ENCODE measurements at places on chromosomes 13 and 19.

DNA sequence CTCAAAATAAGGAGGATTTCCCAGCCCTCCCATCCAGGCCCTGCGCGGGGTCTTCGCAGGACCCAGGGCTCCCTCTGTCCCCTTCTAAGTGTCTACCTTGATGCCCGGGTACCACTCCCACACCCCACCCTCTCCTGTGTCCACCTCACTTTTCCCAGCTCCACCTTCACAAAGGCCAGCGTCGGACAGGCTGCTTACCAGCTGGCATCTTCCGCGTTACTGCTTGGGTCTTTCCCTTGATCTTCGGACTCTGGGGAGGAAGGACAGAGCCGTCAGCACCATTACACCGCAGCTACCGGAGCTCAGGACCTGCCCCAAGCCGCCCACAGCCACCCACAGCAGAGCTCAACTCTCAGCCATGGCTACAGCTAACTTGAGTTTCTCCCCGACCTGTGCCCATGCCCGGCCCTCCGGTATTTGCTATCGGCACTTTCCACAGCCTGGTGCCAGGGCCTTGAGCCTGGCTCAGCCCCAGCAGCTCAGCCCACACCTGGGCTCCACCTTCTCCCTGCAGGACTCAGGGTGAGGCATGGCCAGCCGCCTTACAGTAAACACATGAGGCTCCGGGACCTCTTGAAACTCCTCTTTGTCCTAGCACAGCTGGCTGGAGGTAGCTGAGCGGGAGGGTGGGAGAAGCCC, 3.8 kb downstream of the C13orf46 start:
- no peaks in the 10 kb centered on the region for H3K36me3 ChIP-seq
- DNase-seq: no peak
- H3K27me3 ChIP-seq: no peaks in the 10 kb centered on the region
- H3K4me1 ChIP-seq: no peaks in the 10 kb centered on the region
- no peak overlapping the region for H3K4me3 ChIP-seq

GRCh38 chr13:40345654-40346372, 320.6 kb downstream of the FOXO1 start:
- no peaks in the 10 kb centered on the region for H3K36me3 ChIP-seq
- no peak overlapping the region for H3K27ac ChIP-seq
- no peak for DNase-seq
- H3K4me1 ChIP-seq: peaks cover 14% of the 10 kb centered on the region
- H3K27me3 ChIP-seq: no peaks in the 10 kb centered on the region

DNA sequence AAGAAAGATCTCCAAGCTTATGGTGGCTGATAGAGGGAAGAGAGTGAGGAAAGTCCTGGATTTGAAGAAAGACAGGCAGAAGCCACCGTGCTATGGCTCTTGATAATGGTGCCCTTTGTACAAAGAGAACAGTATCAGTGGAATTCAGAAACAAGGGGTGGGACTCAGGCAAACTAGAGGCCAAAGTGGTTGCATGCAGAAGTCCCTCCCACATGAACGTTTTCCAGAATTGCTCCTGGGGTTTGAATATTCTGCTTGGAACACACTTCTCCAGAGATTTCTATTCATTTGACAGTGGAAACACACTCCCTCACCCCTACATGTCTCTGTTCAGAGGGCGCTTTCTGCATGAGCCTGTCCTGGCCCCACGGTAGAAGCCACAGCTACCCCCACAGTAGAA, 10.1 kb upstream of the MBNL2 start:
- no peaks in the 10 kb centered on the region for H3K27me3 ChIP-seq
- H3K4me1 ChIP-seq: peaks cover 5% of the 10 kb centered on the region
- peak overlapping the region; percentile 30 for H3K27ac ChIP-seq

DNA sequence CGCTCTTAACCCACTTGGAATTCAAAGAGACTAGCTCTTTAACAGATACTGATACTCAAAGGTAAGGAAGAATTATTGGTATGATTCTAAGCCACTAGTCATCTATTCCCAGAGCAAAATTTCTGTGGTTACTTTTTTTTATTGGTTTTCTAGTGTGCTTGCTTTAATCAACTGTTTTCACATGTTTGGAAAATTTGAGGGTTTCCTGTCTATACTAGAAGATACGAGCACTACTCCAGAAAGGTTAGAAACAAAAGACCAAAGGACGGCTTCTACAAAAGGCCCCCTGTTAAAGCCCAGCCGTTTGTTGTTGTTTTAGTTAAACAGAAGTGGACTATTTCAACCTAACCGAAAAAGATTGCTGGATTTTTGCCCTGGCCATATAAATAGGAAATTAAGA, 18.5 kb upstream of the LPAR6 start:
- peaks cover 2% of the 10 kb centered on the region for H3K4me1 ChIP-seq
- H3K4me3 ChIP-seq: no peak overlapping the region
- H3K27ac ChIP-seq: no peak overlapping the region
- DNase-seq: no peak
- H3K27me3 ChIP-seq: no peaks in the 10 kb centered on the region

- no peaks in the 10 kb centered on the region for H3K36me3 ChIP-seq
- H3K4me1 ChIP-seq: no peaks in the 10 kb centered on the region
- no peaks in the 10 kb centered on the region for H3K27me3 ChIP-seq
These were observed 86.1 kb upstream of the TUBA3C start for GRCh38 chr13:19267746-19268145.

DNA sequence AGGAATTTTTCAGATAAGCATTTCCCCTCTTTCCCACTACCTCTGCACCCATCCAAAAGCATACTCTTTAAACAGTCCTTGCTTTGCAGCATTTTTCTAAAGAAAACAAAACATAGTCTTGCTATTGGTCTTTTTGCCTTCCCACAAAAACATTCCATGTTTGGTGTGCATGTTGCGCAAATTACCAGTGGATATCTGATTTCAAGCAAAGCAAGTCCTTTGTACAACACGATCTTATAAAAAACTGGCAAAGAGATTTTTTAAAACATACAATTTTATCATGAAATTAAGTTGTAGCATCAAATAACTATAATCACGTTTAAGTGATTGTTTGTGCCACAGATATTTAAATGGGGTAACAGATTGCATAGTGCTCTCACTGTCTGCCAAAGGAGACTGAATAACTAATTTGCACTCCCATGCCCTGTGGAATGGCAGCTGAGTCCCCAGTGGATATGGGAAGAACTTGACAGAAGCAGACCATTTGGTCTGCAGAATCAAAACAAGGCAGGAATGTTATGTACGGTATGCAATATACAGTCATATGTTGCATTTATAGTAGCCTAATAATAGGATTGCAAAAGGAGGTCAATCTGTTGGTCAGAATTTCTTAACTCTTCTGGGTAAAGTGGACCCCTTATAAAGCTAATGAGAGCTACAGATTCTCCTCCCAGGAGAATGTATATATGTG, 285.7 kb downstream of the TBC1D4 start:
- H3K4me3 ChIP-seq: no peak overlapping the region
- H3K27me3 ChIP-seq: no peaks in the 10 kb centered on the region
- no peaks in the 10 kb centered on the region for H3K36me3 ChIP-seq
- no peak for DNase-seq

GRCh38 chr19:12660980-12661379, 5.6 kb downstream of the MAN2B1 start:
- no peak for DNase-seq
- H3K4me3 ChIP-seq: no peak overlapping the region
- peaks cover 3% of the 10 kb centered on the region for H3K4me1 ChIP-seq
- H3K27me3 ChIP-seq: no peaks in the 10 kb centered on the region

DNA sequence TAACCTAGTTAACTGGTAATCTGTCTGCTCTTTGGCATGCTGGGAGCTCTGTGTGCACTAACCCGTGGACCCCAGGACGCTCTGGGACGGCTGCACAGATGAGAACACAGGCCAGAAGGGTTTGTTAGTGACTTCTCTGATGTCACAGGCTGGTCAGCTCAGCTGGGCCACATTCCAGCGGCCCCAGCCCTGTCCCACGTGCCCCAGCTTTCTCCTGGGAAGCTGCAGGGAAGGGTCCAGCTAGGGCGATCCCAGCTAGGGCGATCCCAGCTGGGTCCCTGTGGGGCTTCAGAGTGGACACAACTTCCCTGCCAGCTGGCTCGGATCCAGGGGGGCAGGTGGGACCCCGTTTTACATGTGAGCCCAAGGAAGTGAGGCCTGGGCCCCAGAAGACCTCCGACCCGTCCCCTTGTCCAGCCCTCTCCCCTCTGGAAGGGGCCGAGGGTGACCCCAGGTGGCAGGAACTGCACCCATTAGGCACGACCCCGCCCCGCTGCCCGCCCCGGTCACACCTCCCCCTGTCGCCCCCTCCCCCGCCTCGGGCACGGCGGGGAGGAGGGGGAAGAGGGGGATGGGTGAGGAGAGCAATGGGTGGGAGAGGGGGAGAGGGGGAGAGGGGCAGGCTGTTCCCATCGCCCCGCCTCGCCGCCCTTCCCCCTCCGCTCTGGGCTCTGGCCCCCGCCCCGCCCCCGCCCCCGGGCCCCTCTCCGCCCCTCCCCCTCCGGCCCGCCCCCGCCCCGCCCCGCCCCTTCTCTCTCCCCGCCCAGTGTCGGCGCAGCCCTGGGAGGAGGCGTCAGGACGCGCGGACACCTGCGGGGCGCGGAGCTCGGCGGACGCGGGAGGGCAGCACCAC, 75.2 kb upstream of the MCF2L start:
- H3K4me1 ChIP-seq: peaks cover 4% of the 10 kb centered on the region
- H3K4me3 ChIP-seq: peak overlapping the region; percentile 21
- no peaks in the 10 kb centered on the region for H3K36me3 ChIP-seq
- H3K27me3 ChIP-seq: no peaks in the 10 kb centered on the region

- no peaks in the 10 kb centered on the region for H3K36me3 ChIP-seq
- H3K4me1 ChIP-seq: no peaks in the 10 kb centered on the region
- no peak for DNase-seq
- no peaks in the 10 kb centered on the region for H3K27me3 ChIP-seq
- H3K27ac ChIP-seq: no peak overlapping the region
These were observed 48.1 kb upstream of the RAP2A start for GRCh38 chr13:97385854-97386253.

- no peak overlapping the region for H3K4me3 ChIP-seq
- no peak overlapping the region for H3K27ac ChIP-seq
These were observed 8.5 kb upstream of the SLC25A15 start for GRCh38 chr13:40780822-40781401.

DNA sequence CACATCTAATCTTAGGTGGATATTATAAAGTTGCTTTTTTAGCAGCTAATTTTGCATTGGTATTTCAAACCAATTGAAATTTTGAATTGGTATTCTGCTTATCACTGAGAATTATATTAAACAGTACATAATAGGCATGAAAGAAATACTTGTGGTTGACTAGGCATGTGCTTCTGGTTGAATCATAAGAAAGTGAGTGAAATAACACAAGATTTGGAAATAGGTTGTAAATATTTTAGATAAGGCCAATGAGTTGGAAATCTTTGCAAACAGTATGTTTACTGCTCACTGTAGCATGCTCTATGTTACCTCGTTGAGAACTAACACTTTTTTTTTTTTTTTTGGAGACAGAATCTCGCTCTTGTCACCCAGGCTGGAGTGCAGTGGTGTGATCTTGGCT, 66.8 kb upstream of the RFC3 start:
- no peak overlapping the region for H3K4me3 ChIP-seq
- H3K4me1 ChIP-seq: no peaks in the 10 kb centered on the region
- DNase-seq: no peak
- H3K36me3 ChIP-seq: no peaks in the 10 kb centered on the region
- no peak overlapping the region for H3K27ac ChIP-seq
- H3K27me3 ChIP-seq: no peaks in the 10 kb centered on the region

GRCh38 chr13:37369616-37370015, 229.0 kb downstream of the POSTN start:
- no peak for DNase-seq
- no peaks in the 10 kb centered on the region for H3K36me3 ChIP-seq
- no peak overlapping the region for H3K4me3 ChIP-seq
- H3K27ac ChIP-seq: no peak overlapping the region

GRCh38 chr19:16377521-16377920, 52.9 kb downstream of the KLF2 start:
- H3K4me1 ChIP-seq: peaks cover 15% of the 10 kb centered on the region
- H3K27me3 ChIP-seq: no peaks in the 10 kb centered on the region
- no peak overlapping the region for H3K4me3 ChIP-seq
- no peak overlapping the region for H3K27ac ChIP-seq

DNA sequence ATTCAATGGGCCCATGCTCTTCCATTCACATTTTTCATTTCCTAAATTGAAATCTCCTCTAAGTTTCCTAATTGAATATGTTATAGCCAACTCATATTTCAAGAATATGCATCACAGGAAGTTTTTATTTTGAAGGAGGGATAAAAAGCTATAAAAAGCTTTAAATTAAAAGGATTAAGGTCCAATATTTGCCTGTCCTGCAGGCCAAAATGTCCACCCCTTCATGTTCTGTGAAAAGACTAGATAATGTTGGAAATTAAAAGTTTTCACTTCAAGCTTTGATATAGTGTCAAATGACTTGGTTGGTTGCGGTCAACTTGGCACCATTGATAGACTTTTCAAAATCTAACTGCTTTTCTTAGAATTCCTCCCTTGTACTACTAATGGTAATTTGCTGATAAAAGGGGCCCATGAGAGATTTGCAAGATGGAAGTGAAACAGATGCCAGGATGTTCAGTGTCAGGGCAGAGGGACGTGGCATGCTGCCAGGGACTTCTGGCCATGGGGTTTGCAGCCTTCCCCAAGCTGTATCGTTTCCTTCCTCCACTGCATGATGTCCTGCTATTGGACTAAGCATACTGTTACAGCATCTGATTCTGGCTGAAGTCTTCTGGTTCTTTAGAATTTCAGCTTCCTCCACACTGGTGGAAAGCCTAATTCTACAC, 547.3 kb upstream of the MIR17HG start:
- H3K27ac ChIP-seq: no peak overlapping the region
- peak; percentile 16 for DNase-seq
- no peaks in the 10 kb centered on the region for H3K4me1 ChIP-seq
- peaks cover 3% of the 10 kb centered on the region for H3K27me3 ChIP-seq
- no peaks in the 10 kb centered on the region for H3K36me3 ChIP-seq
- no peak overlapping the region for H3K4me3 ChIP-seq

- no peaks in the 10 kb centered on the region for H3K27me3 ChIP-seq
- no peaks in the 10 kb centered on the region for H3K36me3 ChIP-seq
- peak overlapping the region; percentile 82 for H3K27ac ChIP-seq
- peak overlapping the region; percentile 97 for H3K4me3 ChIP-seq
These were observed 22.9 kb upstream of the ZNF724 start for GRCh38 chr19:23273022-23273589.

GRCh38 chr19:48560095-48560530, 8.1 kb downstream of the SULT2B1 start:
- H3K4me1 ChIP-seq: no peaks in the 10 kb centered on the region
- no peaks in the 10 kb centered on the region for H3K36me3 ChIP-seq
- no peak overlapping the region for H3K4me3 ChIP-seq
- H3K27me3 ChIP-seq: no peaks in the 10 kb centered on the region
- no peak for DNase-seq

- H3K27me3 ChIP-seq: no peaks in the 10 kb centered on the region
- H3K4me3 ChIP-seq: peak overlapping the region; percentile 43
- peaks cover 4% of the 10 kb centered on the region for H3K4me1 ChIP-seq
- DNase-seq: no peak
- H3K27ac ChIP-seq: no peak overlapping the region
These were observed 844 bp downstream of the ARRDC2 start for GRCh38 chr19:18008814-18009213.

- H3K27ac ChIP-seq: peak overlapping the region; percentile 53
- no peak for DNase-seq
- no peaks in the 10 kb centered on the region for H3K27me3 ChIP-seq
- peaks cover 8% of the 10 kb centered on the region for H3K4me1 ChIP-seq
- peak overlapping the region; percentile 52 for H3K4me3 ChIP-seq
These were observed 649 bp downstream of the TMEM91 start for GRCh38 chr19:41376998-41377365.

Data from ovary (tissue), 10 donors.